ENCODE measurements at places on chromosomes 12 and 14. TPM values are rescaled to one million over a fixed set of nuclear protein-coding genes. Genes with fewer than 3 reads are reported as not detected.

DNA sequence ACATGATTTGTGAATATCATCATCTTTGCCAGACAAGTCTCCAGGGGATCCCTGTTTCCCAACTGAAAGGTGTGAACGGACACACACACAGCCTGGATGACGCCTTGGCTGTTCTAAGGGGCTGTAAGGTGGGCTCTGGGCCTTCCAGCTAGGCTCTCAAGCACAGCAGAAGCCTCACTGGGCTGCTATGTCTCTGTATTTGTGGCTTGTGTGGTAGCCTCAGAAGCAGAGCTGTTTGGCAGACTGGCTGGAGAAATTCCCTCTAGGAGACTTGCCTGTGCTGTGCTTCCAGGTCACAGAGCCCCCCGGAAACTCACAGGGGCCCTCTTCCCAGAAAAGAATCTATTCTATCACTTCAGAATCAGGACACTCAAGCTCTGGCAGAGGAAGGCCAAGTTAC lies 21.4 kb downstream of the OTUB2 start:
- peak; percentile 15 for DNase-seq
- peak overlapping the region; percentile 15 for H3K27ac ChIP-seq
- H3K27me3 ChIP-seq, result no peaks in the 10 kb centered on the region
- H3K36me3 ChIP-seq, result peaks cover 95% of the 10 kb centered on the region
- no peak overlapping the region for H3K4me3 ChIP-seq
- H3K4me1 ChIP-seq, result peaks cover 3% of the 10 kb centered on the region

DNA sequence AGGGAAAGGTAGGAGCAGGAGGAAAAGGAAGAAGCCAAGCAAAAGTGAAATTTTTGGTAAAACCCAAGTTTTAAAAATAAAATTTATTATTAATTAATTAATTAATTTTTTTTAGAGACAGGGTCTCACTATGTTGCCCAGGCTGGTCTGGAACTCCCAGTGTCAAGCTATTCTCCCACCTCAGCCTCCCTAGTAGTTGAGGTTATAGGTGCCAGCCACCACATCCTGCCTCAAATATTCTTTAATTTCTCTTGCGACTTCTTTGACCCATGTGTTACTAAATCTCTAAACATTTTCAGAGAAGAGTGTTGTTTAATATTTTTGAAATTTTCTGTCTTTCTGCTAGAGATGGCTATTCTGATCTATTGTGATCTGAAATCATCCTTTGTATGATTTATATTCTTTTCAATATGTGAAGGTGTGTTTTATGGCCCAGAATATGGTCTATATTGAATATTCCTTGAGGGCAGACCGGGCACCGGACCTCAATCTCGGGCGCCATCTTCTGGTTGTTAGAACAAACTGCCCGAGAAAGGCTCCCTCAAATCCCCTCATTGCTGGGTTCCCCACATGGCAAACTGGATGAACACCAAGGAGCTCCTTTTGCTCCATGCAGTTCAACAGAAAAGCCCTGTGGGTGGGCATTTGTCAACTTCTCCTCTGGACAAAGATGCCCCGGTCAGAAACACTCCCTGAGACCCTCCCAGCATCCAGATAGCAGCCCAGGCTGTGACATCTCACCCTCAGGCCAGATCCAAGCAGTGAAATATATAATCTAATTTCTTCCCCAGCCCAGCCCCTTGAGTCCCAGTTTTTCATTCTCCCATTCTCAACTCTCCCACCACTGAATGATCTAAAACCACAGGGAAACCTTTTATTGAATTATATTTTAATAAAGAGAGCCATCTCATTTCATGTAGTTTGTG lies 110.5 kb downstream of the ASCL4 start:
- H3K27me3 ChIP-seq, result no peaks in the 10 kb centered on the region
- DNase-seq, result no peak

- no peak overlapping the region for H3K4me3 ChIP-seq
- peaks cover 13% of the 10 kb centered on the region for H3K36me3 ChIP-seq
- H3K27me3 ChIP-seq, result no peaks in the 10 kb centered on the region
- peak overlapping the region; percentile 71 for H3K27ac ChIP-seq
- peaks cover 85% of the 10 kb centered on the region for H3K4me1 ChIP-seq
Observed at GRCh38 chr12:108831309-108831991, 25.9 kb downstream of the SSH1 start.

GRCh38 chr12:585062-586061 lies 77.9 kb downstream of the NINJ2 start:
- no peak overlapping the region for H3K4me3 ChIP-seq
- no peaks in the 10 kb centered on the region for H3K4me1 ChIP-seq

The RBM23 gene
- total RNA-seq, result 791 TPM
